Activated CD8-positive, alpha-beta memory T cell treated with anti-CD3 and anti-CD28 coated beads for 4 hours (primary cell): ENCODE measurements at places on chromosomes 2 and 18.

DNA sequence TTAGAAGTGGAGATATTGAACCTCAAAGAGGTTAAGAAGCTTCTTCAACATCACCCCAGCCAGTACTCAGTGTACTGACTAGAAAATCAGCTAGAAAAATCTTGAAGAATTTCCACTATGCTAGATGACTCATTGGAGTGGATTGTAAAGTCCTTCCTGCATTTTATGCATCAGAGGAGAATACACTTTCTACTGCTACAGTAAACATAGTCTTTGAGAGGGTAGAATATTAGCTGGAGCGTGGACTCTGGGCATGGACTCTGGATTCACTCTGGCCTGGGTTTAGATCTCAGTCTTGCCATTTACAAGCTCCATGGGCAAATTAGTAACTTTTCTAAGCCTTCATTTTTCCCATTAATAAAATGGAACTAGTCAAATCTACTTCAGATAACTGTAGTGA, 215.9 kb downstream of the IRS1 start:
- DNase-seq: no peak

DNA sequence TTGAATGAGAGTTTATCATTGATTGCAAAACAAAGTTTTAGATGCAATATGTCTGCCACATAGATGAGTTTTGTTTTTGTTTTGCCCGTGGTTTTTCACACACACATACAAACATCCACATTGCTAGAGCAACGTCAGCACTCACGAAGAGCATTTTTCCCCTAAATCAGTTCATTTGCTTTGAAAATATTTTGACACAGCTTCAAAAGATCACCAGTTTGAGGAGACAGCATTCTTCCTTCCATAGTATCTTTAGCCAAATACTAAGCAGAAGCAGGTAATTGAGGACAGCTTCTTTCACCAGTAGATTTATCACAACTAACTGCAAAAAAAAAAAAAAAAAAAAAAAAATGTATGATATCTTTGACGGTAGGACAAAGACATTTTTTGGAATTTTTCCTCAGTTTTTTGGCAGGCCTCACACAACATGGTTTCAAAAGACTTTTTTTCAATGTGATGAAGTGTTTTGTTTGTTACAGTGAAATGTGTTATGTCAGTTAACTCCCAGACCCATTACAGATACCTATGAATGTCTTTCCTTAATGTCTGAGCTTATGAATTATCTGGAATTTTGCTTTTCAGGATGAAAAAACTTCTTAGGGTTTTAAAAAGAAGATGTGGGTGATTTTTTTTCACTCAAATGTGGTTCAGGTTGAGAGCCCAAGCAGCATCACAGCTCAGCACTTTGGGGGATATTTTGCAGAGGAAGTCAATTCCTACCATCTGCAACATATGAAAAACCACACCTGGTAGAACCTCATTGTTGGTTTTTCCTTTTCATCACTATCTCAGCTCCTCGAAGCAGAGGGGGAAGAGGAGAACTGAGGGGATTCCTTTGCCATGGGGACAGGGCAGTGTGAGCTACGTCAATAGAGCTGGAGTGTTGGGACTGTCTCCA, 31.6 kb downstream of the AOX1 start:
- DNase-seq: no peak

GRCh38 chr2:242002944-242003343, 133.4 kb downstream of the RTP5 start:
- no peak for DNase-seq

DNA sequence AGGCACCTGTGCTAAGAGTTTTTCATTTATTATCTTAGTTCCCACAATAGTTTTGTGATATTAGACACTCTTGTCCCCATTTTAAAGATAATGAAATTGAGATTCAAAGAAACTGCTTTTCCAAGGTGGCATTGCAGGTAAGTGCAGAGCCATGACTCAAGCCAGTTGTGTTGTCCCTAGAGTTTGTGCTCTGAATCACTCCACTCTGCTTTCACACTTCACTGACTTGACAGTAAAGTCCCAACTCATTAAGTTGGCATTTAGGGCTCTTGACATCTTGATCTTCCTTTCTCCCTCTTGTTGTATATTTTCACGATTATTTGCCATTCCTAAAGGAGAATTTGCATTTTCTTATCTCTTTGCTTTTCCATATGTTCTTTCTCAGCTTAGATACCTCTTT, 114.3 kb downstream of the DIS3L2 start:
- DNase-seq: no peak

GRCh38 chr2:239381709-239382134, 19.1 kb downstream of the HDAC4 start:
- no peak for DNase-seq

DNA sequence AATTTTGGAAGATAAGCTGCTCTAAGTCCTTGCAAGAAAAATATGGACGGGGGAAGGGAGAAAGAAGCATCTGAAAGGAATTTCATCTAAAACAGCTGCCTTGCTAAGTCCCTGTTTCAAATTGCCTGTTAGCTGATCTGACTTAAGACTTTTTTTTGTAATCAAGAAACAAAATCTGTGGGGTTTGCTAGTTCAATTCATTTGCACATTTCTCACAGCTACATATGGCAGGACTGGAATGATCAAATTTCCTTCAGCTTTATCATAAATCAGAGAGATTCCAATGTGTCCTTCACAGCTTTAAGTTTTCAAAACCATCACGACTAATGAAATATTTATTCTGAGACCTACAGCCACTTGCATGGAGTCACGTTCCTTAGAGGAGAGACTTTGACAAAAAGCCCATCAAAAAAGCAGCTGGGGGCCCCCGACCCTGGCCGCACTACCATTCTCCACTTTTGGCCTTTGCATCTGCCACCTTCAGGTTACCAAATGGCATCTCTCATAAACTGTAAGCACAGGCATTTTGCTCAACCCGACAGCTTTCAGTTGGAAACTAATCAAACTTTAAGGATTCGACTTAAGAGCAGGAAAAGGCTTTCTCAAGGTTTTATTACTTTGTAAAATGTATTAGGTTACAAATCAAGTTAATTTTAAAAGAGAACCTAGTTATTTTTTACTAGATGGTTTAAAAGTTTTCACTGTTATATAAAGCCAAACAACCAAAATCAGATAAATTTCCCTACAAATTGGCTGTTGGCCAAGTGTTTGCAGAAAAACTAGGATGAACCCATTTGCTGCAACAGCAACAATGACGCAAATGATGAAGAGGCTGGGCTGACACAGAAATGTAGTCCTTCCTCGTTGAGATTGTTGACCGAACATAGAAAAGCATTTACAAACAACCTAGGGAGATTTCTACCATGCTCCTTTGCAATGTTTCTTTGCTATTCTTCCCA, 100.4 kb upstream of the RND3 start:
- DNase-seq: no peak

GRCh38 chr2:19178175-19178574, 180.2 kb downstream of the OSR1 start:
- DNase-seq: no peak

DNA sequence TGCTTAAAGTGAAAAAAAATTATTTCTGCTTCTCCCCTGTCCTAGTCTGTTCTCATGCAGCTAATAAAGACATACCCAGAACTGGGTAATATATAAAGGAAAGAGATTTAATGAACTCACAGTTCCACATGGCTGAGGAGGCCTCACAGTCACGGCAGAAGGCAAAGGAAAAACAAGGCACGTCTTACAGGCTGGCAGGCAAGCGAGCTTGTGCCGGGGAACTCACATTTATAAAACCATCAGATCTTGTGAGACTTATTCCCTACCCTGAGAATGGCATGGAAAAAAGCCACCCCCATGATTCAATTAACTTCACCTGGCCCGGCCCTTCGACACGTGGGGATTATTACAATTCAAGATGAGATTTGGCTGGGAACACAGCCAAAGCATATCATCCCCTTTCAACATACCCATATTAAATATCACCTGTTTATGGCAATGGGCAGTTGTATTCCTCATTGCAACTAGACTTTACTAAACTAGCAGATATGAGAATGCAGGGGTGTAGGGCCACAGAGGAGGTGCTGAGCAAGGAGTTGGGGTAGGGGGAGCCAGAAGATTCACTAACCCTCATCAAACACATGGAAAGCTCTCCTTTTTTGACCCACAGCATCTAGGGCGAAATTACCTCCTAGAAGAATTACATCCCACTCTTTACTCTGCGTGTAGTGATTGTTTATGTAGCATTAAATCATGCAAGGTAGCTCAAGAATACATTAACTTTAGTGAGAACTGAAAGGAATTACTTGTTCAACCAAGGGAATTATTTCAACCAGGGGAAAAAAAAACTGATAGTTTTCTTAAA, 183.3 kb upstream of the DOK6 start:
- no peak for DNase-seq

GRCh38 chr18:25298853-25299274, 53.1 kb downstream of the ZNF521 start:
- no peak for DNase-seq

- DNase-seq: no peak
Measured at GRCh38 chr18:28357766-28358401, 181.0 kb upstream of the CDH2 start.

GRCh38 chr2:47497843-47498460, 95.0 kb downstream of the MSH2 start:
- DNase-seq: no peak

GRCh38 chr18:51028201-51028805, 1.7 kb upstream of the SMAD4 start:
- no peak for DNase-seq

DNA sequence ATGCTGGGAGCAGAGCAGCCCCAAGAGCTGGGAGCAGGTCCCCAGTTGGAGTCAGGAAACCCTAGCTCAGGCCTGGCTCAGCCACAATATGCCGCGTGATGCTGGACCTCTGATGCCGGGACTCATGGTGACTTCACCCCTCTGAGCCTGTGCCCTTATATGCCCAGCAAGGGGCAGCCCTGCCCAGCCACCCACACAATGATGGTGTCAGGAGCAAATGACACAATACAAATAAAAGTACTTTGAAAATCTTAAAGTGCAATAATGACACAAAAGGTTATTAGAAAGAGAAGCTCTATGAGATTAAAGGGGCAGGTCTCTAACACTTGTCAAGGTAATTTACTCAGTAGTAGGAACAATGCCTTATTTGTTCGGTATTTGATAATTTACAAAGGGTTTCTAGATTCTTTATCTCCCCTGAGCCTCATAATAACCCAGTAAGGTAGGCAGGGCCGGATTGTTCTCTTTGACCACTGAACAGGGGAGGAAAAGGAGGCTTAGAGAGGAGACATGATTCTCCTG, 18.3 kb upstream of the KIF3C start:
- no peak for DNase-seq

DNA sequence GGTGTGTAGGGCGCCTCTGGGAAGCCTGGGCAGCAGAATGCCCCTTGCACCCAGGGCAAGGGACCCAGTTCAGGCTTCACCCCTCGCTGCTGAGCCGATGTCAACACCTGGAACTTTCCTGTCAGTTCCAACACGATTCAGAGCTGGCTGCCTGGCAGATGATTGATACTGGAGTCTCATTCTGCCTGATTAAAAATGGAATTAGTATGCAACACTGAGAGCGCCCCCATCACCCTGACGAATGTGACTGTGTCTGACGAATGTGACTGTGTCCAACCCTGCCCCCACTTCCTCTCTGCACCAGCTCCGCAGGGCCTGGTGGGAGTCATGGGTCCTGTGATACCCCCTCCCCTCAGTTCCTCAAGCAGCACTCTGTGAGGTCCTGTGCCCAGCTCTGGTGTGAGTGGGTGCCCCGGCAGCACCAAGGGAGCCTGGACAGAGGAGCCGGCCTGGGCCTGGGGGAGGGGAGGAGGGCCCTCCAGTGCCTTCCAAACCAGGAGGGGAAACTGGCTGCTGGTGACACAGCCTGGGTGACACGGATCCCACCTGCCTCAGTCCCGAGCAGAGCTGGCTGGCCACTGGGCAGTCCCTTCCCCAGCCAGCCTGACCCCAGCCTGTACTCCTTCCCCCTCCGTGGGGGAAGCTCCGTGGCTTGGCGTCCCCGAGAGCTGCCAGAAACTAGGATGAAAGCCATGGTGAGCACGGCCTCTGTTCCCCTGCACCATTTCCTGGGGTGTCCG, 41.4 kb upstream of the ALPP start:
- no peak for DNase-seq

DNA sequence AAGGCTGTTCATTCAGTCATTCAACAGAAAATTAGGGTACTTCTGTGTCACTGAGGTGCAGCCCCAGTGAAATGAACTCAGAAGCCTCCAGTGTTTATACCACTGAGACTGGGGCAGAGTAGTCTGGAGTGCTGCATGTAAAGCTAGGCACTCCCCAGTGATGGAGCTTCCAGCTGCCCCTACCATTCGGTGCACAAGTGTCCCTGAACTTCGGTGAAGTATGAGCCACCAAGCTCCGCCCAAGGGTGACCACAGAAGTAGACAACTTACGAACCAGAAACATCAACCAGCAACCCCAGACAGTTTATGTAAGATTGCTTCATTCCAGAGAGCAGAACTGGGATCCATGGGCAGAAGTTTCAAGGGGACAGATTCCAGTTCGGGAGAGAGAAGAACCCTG, 70.6 kb upstream of the FOSL2 start:
- DNase-seq: no peak

DNA sequence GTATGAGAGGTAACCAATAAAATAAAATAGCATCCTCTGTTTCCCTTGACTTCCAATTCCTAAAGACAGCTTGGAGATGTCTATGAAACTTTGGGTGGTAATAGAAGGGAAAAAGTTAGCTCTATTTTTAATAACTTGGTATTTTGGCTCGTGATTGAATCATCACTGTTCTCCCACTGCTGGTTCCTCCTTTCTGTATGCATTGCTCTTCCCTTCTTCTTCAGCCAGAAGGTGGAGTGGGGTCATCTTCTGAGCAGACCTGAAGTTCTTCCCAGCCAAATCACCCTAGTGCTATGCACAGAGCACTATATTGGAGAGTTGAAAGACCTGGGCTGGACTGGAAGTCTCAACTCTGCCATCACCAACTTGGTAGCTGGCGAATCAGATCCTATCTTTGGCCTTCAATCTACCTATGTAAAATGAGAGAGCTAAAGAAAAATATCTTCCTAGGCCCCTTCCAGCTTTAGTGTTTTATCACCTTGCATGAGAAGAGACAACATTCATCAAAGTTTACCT, 54.1 kb downstream of the CPO start:
- DNase-seq: no peak
